ENCODE measurements at places on chromosomes 7 and 10.

DNA sequence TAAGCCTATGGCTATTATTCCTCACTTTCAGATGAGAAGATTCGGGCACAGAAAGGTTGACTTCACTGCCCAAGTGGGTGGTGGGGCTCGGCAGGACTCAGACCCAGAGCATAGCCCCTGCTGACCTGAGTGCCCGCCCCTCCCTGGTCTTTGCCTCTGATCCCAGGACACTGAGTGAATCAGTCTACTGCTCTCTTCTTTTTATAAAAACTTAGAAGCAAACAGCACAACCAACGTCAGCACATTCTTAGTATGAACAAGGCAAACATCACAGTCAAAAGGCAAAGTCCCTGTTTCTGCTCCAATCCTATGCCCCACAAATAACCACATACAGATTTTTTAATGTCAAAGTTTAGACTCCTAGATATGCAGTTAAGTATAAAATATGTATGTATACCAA is 237.8 kb downstream of the ZMYND11 start:
- DNase-seq, result no peak

DNA sequence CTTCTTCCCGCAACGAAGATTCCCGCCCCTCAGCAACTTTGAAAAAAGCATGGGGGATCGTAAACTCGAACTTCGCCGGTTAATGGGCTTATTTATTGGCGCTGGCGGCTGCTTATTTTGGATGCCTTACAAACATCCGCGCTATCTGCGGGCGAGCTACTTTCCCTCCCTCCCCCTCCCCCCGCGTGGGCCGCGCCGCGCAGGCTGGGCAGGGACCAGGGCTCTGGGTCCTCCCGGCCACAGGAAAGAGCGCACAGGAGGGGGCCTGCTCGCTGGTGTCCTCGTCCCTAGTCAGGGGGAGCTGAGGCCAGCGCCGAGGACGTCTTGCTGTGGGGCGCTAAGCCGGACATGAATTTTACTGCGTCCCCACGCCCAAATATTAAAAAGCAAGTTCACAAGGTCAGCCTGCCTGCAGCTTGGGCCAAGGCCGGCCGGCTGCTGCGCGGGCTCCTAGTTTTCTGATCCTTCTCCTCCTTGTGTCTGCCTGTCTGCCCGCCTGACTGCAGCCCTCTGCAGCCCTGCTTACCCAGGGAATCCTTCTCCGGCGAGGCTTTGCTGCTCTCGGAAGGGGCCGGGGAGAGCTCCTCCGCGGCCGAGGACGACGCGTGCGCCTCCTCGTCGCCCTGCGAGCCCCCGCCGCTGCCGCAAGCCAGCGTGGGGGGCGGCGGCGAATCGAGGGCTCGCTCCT is 1.2 kb downstream of the HOXA10 start:
- DNase-seq, result no peak

DNA sequence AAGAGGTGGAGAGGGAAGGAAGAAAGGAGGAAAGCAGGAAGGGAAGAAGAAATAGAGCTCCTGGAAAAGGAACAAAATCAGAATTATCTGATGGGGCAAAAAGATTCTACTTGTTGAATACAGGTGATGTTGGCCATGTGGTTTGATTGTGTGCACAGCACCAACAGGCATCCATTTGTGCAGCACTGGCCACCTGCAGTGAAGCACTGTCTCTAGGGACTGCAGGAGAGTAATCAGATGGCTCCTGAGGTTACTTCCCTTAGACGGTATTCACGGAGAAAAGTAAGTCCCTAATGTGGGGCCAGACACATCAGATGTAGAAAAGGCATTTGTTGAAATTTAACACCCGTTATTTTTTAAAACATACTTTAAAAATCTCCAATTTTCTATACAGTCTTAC is 135.3 kb upstream of the VIPR2 start:
- DNase-seq, result no peak

DNA sequence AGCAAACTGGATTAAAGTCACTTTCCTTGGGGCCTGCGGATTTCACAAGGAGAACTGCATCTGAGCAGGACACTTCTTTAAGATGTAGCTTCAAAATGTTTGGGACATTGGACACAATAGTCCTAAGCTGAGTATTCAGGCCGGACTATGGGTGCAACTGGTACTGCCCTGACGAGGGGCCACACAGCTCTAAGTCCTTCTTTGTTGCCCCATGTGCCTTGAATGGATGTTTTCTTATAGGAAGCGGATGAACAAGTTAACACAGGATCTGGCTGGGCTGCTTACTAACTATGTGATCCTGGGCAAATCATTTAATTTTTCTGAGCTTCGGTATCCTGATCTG is 147.8 kb upstream of the KLF14 start:
- no peak for DNase-seq

GRCh38 chr7:5237286-5237685 is 45.5 kb upstream of the SLC29A4 start:
- no peak for DNase-seq

DNA sequence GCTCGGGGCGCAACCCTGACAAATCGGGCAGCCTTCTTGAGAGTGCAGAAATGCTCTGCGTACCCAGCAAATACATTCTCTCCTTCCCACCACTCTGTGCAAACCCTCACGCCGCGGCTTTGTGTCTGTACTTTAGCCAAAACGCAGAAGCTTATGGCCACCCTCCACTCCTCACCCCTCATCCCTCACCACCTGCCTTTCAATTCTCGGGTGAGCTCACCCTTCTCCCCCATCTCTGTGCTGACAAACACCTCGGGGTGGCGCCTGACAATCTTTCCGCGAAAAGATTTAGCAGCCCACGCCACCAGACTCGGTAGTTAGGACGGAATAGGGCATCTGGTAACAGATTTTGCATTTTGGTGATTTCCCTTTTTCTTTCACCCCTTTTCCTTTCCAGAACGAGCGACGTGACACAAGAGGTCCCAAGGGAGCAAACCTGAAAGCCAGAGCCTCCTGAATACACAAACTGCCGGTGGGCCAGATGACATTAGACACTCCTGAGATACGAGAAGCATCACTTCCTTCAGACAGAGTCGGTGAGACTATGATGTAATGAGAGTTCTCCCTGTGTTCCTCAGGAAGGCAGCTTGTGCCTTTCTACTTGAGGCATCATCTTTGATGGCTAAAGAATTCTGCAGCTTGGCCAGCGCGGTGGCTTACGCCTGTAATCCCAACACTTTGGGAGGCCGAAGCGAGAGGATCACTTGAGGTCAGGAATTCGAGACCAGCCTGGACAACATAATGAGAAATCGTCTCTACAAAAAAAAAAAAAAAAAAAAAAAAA is 671 bp upstream of the ATAD1 start:
- no peak for DNase-seq

GRCh38 chr10:72310636-72311035 is 36.9 kb downstream of the DDIT4 start:
- no peak for DNase-seq

DNA sequence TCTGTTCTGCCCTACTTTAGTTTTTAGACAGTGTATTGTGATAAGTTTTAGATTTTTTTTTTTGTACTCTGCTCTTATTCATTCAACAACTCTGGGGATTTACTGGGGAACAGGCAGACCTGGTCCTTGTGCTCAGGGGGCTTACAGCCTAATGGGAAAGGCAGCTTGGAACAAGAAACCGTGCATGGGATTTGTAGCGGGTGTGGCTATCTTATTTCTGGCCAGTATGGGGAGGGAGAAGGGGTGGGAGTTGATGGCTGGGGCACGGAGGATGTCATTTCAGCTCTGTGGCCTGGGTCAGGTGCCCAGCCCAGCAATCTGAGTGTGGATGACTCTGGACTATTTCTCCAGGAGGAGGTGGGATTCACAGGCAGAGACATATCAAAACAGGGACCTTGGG is 47.0 kb downstream of the GRK5 start:
- no peak for DNase-seq

DNA sequence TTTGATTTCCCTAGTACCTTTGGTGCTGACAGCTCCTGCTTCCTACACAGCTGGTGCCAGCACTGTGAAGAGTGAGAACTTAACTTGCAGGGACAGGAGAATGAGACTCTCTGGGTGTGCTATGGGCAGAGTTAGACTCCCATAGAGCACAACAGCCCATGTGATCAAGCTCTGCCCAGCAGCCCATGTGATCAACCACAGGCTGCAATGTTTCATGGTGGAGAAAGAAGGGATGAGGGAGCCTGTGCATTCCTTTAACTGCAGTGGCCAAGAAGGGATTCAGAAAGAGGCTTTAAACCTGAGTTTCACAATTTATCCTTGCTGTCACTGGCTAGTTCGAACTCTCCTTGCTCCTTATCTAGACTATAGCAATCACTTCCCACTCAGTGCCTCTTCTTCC is 10.0 kb upstream of the MEST start:
- DNase-seq, result no peak

DNA sequence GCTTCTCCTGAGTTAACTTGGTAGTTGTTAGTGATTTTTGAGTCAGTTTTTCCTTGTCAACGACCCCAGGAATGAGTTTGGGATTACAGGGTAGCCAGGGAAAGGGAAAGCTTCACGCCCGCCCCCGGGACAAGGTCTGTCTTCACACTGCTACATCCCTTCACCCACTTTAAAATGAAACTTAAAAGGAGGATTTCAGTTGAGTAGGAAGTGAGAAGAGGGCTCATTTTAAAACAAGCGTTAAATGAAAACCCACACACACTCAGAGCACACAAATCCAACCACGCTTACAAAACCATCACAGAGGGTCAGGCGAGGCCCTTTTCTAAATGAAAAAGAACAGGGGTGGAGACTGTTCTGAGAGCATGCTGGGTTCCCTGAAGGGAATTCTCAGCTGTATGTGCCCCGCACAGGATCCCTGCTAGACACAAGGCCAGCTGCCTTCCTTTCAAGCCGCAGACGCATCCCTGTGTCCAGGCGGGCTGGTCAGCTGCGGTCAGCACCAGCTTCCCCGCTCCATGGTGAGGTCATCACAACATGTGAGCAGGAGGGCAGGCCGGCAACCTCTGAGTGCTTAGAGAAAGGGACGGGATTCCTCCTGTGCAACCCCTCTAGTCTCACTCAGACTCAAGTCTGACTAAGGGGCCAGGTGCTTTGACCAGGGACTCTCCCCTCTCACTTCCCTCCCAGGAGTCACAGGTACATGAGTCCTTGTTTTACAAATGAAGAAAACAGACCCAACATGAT is 111.8 kb downstream of the EGFR start:
- DNase-seq, result no peak

DNA sequence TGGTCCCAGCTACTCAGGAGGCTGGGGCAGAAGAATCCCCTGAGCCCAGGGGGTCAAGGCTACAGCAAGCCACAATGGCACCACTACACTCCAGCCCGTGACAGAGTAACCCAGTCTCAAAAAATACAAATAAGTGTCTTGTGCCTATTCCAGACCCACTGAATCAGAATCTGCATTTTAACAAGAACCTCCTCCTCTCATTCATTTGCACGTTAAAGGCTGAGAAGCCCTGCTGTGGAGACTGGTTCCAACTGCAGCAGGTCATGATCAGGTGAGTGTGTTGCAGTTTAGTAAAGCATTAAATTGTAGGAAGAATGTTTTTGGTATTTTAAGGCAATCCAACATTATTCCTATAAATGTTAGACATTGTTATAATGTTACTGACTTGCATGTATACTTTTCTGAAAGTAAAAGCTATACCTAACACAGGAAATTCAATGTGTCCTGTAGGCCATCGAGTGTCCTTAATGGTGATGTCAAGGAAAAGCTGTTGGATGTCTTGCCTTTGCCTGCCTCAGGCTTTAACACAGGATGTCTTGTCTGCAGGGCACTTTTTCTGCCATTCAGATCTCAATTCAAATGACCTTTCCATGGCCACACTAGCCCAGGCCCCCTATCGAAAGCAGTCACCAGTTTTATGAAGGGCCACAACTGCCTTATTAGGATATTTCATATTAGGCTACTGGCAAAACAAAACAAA is 30.4 kb downstream of the MKRN1 start:
- no peak for DNase-seq

GRCh38 chr10:133357285-133358161 is at the start of gene FUOM:
TSS of gene FUOM (minus strand) at chr10:133358019. CDS start at chr10:133358007, 12 bp downstream.
- peak; percentile 30 for DNase-seq

GRCh38 chr10:9009505-9009904 is 955.0 kb downstream of the GATA3 start:
- DNase-seq, result no peak
